ENCODE measurements at places on chromosomes 7 and 10.

DNA sequence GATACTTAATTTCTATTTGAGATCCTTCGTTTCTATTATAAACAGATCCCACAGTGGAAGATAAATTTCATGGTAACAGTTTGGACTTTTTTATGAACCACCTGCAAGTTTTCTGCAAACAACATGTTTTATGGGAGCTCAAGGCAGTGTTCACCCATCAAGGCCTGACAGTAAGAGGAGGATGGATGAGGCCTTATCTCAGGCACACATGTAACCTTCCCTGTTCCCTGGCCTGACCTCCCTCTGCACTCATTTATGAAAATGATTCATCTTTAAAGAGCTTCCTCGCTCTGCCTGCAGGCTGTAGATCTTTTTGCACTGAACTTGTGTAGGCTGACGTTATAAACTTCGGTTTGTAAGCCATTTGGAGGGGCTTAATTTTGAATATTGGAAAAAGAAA lies 500.1 kb downstream of the GATA3 start:
- no peak for DNase-seq

GRCh38 chr10:43327986-43328385 lies 43.5 kb upstream of the FXYD4 start:
- DNase-seq: no peak

DNA sequence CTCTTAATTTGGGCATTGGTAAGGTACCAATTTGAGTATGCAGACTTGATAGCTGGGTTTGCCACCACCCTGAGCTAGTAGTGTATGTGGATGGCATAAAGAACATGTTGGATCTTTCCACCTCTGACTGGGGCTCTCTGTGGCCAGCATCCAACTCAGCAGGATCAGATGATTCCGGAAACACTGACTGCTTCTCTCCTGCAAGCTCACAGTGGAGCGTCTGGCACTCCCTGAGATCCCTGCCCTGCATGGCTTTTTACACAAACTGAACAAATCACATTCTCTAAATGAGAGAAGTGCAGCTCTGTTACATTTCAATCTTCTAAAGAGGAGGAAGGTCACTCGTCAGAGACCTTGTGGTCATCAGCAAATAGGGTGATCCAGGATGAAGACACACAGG lies 1057.5 kb downstream of the NRG3 start:
- DNase-seq: no peak

GRCh38 chr7:76316984-76317781 lies 14.7 kb downstream of the HSPB1 start:
- no peak for DNase-seq

DNA sequence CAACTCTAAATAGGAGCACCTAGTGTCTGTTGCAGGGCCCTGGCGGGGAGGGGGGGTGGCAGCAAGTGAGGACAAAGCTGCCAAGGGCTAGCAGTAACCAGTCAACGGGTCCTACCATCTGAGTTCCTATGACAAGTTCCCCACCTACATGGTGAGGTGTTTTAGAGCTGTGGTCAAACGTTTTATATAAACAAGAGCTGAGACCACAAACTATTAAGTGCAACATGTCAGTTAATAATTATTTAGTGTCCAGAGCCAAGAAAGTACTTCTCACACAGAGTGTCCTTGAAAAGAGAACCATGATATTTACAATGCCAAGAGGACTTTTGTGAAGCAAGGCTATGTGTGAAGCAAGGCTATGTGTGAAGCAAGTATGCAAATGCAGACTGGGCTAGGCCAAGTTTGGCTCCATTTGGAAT lies 434.7 kb downstream of the TNS3 start:
- DNase-seq: no peak

DNA sequence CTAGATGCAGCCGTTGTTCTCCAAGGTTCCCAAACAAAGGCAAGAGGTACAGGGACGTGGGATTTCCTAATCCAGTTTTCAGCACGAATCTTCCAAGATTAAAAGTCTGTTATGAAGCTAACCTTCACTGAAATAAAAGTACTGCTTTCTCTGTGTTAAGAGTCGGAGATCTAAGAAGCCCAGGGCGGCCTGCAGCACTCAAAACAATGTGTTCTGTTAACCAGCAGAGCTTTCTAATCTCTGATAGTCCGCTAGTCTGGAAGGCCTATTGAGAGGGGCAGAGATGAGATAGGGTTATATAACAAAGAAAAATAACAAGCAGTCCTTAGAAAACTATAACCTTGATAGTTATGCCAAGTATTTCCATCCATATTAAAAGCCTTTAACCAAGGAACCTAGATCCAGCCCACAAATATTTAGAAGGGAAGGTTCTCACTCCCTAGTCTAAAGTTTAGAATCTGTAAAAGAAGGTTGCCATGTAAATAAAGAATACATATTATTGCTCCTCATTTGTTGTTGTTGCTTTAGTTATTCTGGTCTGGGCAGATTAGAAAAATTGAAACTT lies 106.3 kb upstream of the SVIL start:
- no peak for DNase-seq

GRCh38 chr7:151727579-151728285 lies 149.2 kb downstream of the PRKAG2 start:
- DNase-seq: no peak

- DNase-seq: no peak
Observed at GRCh38 chr7:112753298-112753697, 36.9 kb downstream of the TMEM168 start.

DNA sequence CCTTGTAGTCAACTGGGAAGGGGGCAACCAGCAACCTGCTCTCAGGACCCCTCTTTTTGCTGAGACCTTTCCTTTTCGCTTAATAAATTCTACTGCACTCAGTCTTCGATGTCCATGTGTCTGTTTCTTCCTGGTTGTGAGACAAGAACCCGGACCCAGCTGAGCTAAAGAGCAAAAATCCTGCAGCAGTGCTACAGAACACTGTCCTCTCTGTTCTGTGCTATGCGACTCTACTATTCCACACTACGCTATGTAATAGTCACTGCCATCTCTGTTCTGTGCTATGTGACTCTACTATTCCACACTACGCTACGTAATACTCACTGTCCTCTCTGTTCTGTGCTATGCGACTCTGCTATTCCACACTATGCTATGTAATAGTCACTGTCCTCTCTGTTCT lies 34.3 kb downstream of the DIP2C start:
- DNase-seq: no peak

DNA sequence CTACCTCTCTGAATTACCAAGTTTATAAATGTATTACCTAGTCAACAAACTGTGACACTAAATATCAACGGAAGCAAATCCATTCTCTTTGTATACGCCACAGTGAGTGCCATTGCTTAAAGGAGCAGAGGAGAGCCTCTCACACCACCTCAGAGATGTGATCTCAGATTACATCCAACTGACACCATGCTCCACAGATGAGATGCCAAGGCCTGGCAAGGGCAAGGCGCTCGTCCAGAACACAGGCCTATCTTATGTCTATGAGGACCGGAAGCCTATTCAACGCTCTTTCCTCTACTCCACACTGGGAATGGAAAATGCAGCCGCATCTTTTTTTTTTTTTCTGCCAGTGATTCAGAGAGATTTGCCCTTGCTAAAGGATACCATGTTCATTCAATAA lies 11.4 kb downstream of the PDIA4 start:
- DNase-seq: no peak

DNA sequence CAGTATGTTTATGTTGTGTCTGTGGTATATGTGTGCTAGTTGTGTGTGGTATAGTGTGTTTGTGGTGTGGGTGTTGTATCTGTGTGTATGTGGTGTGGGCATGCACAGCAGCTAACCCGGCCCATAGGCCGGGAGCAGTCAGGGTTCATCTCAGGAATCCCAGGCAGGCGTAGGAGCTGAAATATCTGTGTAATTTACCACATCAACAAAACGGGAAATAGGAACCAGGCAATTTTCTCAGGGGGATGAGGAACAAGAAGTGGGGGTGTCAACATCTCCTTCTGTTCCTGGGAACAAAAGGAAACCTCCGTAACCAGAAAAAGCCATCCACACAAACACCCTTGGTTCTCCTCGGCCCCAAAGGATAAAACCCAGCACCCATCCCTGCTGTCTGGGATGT lies 24.5 kb upstream of the ZNF488 start:
- no peak for DNase-seq

DNA sequence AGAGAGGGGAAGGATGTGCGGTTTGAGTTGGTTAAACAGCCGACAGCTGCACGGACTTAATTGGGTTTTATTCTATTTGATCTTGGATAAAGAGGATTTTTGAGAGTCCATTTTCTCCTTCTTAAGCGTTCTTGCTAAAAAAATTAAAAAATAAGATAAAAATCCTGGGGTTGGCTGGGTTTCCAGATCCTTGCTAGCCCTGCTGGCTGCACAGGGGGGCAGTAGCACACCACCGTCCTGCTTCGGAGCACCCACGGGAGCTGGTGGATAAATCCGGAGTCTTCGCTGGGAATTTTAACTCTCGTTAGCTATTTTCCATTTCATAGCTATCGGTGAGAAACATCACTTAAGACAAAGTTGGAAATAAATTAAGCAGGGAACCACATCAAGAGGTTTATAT lies 792.0 kb downstream of the TYW1 start:
- DNase-seq: no peak

DNA sequence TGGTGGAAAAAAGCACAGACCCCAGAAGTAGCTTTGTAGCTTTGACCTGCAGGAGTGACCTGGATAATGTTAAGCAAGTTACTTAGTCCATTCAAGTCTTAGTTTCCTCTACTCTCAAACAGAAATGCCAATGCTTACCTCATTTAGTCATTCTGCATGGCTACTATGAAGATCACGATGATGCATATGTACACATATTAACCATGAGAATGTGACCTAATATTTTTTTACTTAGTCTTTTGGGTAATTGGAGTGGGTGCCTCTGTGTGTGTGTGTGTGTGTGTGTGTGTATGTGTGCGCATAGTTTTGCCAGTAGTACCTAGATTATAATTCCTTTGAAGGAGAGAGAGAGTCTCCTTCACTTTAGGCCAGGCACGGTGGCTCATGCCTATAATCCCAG lies 95.8 kb downstream of the NRP1 start:
- no peak for DNase-seq

GRCh38 chr10:124672181-124672638 lies 72.0 kb downstream of the FAM53B start:
- no peak for DNase-seq

GRCh38 chr10:73780301-73780700 lies 1.5 kb upstream of the CHCHD1 start:
- no peak for DNase-seq

DNA sequence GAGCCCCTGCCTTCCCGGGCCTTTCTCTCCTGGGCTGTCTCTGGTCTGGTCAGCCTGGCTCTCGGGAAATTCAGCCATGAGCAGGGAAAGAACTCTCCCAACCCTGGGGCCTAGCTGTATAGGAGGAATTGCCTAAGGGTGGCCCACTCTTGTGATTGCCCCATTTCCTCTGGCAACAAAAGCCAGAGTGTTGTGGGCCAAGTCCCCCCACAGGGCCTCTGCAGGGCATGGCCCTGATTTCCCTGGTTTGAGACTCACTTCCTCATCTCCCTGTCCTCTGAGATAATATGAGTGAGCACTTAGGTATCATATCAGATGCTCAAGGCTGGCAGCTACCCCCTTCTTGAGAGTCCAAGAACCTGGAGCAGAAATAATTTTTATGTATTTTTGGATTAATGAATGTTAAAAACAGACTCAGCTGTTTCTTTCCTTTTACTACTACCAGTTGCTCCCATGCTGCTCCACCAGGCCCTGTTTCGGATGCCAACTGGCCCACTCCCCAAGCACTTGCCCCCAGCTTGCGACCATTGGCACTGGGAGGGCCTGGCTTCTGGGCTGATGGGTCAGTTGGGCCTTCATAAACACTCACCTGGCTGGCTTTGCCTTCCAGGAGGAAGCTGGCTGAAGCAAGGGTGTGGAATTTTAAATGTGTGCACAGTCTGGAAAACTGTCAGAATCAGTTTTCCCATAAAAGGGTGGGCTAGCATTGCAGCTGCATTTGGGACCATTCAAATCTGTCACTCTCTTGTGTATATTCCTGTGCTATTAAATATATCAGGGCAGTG lies 11.4 kb downstream of the IRF5 start:
- no peak for DNase-seq

- DNase-seq: no peak
Observed at GRCh38 chr7:131921016-131921415, 364.6 kb upstream of the PODXL start.

- DNase-seq: no peak
Observed at GRCh38 chr10:112855134-112855533, 94.9 kb upstream of the TCF7L2 start.

DNA sequence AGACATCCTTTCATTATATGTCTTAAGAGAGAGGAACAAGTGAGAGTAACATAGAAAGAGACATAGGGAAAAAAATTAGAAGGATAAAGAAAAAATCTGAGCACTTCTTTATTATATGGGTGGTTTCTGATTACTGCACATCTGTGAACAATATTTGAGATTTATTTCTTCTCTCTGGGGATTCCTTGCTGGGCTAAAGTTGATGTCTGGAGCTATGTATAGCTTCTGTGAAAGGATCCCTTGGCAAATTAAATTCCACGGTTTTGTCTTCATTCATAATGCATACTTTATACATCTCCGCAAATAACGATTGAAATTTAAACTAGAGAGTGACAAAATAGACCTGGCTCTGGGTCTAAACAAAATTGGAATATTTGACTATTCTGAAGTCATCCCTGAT lies 232.2 kb upstream of the CTBP2 start:
- no peak for DNase-seq

DNA sequence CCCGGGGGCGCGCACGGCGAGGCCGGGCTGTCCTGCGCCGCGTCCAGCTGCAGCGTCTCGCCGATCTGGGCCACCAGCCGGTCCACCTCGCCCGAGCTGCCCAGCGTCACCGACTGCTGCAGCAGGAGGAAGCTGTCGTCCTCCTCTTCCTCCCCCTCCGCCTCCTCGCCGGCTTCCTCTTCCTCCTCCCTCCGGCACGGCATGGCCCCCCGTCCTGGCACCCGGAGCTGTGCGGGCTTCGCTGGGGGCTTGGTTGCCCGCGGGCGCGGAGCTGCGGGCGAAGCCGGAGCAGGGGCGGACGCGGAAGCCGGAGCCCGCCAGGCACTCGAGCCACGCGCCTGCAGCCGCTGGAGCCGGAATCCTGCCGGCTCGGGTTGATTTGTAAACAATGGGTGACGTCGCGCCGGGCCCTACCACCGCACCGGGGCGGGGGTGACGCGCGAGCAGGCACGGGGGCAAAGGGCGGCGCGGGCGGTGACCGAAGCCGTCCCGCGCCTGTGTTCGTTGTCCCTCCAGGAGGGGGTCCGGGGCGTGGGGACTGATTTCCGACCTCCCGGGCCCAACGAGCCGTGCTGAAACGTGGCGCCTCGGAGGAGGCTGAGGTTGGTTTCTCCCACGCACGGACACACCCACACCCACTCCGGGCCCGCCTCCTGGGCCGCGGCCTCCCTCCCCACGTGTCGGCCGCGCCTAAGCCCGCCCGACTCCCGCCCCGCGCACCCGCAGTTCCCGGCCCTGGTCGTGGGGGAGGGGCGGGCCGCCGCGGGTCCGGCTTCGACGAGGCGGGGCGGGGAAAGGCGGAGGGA lies at the start of gene FRAT2:
TSS of gene FRAT2 (minus strand) at position 360 of the 806 bp plus-strand sequence. CDS start at position 203, 157 bp downstream.
- no peak for DNase-seq

DNA sequence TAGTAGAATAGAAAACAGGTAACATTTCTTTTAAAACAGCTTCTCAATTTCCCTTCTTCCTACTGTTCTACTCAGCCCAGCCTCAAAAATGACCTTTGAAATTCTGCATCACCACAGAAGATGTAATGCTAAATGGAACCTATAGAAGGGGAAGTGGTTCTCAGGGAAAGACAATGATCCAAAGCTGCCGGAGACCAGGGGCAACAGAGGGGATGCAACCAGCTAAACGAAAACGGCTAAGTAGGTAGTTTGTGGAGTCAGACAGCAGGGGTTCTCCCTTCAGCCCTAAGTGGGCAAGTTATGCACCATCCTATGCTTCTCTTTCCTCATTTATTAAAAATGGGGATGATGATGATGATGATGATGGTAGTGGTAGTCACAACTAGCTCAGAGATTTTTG lies 214.3 kb downstream of the ELMO1 start:
- DNase-seq: no peak

GRCh38 chr7:47361236-47361635 lies 220.7 kb downstream of the TNS3 start:
- no peak for DNase-seq
